SJSA1 (cell line): ENCODE measurements at places on chromosomes 1 and 21.

DNA sequence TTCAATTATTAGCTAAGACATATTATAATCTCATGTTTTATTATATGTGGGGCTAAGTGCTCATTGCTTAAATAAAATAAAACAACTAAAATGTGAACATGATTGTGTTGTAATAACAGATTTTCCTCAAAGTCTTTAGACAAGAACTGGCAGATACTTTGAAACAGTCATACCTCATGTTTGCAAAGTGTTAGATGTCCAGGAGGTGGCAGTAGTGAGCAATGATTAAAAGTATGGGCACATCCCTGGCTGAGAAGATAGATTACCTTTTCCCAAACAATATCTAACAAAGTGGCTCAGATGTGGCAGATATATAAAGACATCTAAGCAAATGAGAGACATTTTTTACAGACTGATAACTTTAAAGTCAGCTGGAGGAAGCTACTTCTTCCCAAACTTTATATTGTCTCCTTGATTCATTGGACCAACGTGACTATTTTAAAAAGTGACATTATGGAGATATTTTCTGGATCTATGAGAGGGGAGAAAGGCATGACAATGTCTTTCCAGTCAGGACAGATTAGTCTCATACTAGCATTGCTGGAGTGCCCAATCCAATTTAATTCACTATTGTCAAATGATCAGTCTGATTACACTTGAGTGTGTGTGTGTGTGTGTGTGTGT lies 269.8 kb downstream of the S1PR1 start:
- peak; percentile 11 for DNase-seq

- DNase-seq, result no peak
These were observed 133.0 kb downstream of the ETS2 start for GRCh38 chr21:38938769-38939168.

- DNase-seq, result peak; percentile 62
These were observed 43.1 kb downstream of the ATP2B4 start for GRCh38 chr1:203669739-203670138.

DNA sequence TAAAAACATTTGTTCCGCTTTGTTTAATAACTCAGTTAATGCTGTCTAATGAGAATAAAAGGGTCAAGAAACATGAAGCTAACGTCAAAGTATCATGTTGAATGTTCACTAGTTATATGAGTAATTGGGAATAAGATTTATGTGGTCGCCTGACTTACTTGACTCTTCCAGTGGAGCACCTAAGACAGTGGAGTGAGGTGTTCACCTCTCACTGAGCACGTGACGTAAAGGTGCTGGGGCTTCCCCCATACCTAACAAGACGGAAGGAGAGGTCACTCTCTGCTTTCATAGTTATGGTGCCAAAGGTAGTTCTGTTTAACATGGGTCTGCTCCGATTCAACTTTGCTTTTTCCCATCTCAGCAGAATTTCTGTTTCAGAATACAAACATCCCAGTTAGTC lies 686 bp downstream of the KMO start:
- no peak for DNase-seq

DNA sequence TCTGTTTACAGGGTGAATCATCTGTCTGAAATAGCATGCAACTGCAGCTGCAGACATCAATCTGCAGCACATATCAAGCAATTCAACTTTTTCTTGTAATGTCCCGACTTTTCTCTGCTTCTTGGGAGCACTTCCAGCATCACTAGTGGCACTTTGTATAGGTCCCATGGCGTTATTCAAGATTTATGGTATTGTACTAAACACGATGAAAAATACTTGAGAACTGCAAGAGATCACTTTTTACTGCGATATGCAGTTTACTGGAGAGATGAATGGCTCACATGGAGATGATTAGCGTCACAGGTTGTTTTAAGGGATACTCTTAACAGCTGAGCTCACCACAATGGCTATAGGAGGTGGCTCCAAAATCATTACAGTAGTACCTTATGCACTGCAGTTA lies 7.2 kb upstream of the SCMH1 start:
- DNase-seq, result no peak

DNA sequence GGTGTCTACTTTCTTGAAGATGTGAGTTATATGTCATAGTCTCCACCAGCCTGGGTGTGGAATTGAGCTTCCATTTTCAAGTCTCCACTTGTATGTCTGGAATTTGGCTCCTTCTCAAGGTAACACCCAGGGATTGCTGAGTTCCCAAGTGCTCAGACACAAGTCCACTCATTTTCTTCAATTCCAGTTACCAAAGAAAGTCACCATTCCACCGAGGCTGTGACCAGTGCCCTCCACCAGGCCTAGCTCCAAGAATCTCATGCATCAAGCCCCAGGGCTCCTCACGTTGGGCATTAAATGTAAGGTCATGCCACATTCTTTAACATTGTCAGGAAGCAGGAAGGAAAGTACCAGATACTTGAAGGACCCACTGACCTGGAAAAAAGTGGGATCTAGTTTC lies 2.4 kb upstream of the RAB4A start:
- no peak for DNase-seq

DNA sequence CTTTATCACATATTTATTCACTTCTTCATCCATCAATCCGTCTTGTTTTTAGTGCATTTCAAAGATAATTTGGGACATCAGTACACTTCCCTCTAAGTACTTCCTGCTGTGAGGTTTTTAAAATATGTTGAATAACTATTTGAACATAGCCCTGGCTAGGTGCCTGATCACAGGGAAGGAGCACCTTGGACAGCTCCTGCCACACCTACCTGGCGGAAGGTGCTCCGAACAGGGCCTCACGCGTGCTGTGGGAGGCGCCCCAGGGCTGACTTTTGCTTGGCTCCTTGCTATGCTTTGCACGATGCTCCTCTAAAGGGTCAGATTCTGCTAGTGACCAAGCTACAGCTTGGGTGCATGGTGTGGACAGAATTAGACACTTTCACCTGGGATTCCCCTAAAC lies 4.9 kb upstream of the ATXN7L2 start:
- DNase-seq, result no peak

GRCh38 chr21:45505416-45506021 lies 36.7 kb downstream of the SLC19A1 start:
- no peak for DNase-seq

- DNase-seq, result no peak
These were observed 9.1 kb upstream of the AADACL4 start for GRCh38 chr1:12634696-12635202.

DNA sequence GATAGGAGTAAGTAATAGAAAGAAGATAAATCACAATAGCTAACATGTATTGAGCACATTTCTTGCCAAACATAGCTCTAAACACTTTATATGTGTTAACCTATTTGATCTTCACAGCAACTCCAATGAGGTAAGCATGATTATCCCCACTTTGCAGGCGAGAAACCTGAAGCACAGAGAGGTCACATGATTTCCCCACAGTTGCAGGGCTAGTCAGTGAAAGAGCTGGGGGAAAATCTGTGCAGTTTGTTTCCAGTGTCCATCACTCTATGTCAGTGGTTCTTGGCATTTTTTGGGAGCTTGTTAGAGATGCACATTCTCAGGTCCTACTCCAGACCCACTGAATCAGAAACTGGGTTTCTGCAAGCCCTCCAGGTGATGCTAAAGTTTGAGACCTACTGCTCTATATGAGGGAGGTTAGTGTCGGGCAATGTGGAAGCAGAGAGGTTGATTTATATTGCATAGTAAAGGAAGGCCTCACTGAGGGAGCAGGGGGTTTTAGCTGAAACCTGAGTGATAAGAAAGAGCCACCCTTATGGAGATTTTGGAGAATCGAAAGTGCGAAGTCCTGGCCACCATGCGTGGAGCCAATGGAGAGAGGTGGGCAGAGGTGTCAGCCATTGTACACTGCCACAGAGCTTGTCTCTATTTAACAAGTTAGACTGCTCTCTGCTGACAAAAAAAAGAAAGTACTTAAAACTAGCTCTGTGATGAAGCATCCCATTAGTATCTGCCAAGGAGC lies 20.9 kb downstream of the MCOLN3 start:
- DNase-seq, result no peak

GRCh38 chr21:36207577-36208320 lies 51.1 kb downstream of the DOP1B start:
- DNase-seq, result no peak

DNA sequence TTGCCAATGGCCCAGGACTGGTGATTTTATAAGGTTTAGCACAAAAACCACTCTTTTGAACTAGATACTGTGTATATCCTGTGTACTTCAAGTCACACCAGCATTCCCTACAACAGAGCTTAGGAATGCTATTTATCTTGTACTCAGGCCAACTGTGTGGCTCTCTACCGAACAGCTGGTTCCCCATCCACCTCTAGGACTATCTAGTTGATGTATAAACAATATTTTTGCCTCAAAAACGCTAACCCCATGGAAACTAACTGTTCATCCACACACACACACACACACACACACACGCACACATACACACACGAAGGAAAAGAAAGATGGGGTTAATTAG lies 28.7 kb upstream of the SLC45A3 start:
- DNase-seq, result no peak

DNA sequence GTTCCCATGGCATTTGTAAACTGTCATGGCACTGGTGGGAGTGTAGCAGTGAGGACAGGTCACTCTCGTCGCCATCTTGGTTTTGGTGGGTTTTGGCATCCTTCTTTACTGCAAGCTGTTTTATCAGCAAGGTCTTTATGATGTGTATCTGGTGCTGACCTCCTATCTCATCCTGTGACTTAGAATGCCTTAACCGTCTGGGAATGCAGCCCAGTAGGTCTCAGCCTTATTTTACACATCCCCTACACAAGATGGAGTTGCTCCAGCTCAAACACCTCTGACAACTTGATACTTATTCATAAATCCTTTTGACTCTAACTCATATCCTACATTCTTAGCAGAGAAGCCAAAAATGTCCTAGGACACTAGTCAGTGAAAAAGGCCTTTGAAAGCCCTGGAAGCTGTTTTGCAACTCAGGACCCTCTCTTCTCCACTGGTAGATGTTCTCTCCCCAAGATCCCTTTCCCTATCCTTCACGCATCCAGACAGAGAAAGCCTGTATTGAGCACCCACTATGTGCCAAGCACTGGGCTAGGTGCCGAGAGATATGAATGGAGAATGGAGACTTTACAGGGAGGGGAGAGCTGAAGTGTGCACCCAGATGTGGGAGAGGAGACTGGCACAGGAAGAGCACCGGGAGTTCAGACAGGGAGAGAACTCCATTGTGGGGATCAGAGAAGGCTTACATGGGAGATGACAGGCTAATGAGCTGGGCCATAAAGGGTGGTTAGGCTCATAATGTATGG lies 6.7 kb upstream of the CSRP1 start:
- DNase-seq, result no peak

- no peak for DNase-seq
These were observed 4.1 kb downstream of the SCCPDH start for GRCh38 chr1:246728311-246728710.

DNA sequence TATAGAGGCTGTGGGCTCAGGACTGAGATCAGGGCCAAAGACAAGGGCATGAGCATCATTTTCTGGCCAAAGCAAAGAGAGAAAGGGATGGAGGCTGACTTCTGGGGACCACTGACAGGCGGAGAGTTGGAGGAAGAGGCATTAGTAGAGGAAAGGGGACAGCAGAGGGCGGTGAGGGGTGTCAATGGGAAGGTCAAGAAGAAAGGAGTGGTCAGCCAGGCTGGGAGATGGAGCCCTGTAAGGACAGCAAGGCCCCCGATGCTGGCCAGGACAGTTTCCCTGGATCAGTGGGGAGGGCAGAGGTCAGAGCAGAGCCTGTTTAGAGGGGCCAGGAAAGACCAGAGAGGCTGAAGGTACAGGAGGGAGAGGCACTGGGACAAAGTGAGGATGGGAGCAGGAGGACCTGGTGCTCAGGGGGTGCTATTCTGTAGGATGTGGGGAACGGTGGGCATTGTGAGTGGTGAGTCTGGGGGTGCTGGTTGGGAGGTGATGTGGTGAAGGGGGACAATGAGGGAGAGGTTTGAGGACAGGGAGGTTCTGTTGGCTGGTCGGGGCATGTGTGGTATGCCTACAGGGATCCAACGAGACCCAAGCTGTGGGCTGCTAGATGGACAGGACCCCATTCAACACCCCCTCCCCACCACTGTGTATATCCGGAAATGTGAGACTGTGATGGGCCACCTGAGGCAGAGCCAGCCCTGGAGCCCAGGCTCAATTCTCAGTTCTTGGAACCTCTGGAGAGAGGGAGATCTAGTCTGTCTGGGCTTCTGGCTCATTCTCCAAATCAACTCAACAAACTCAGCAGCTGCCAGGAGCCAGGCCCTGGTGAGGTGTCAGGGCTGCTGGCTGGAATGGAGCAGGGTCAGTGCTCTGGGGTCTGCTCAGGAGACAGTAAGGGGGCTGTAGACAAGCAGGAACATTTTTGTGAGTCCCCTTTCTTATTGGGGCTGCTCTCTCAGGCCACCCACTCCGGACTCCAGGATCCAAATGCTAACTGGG lies 1.4 kb upstream of the FAM151A start:
- DNase-seq, result no peak

DNA sequence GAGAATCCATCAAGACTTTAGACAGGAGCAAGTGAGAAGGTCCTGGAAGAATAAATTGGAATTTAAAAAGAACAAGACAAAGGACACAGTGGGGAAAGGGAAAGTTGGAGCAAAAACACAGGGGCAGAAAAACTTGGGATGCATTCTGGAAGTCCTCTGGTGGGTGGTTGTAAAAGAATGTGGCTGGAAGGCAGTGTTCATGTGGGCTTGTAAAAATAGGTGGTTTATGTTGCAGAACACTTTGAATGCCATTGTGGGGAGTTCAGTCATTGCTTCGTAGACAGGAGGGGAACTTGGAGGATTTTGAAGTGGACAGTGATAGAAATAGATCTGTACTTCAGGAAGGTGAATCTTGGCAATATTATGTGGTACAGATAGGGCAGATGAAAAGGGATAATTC lies 15.2 kb downstream of the KIF1B start:
- peak; percentile 37 for DNase-seq

- DNase-seq, result no peak
These were observed 8.1 kb upstream of the TACSTD2 start for GRCh38 chr1:58585166-58585565.

GRCh38 chr21:18759267-18759666 lies 355.7 kb upstream of the TMPRSS15 start:
- no peak for DNase-seq

GRCh38 chr1:179803104-179803503 lies 60.0 kb downstream of the FAM163A start:
- no peak for DNase-seq

DNA sequence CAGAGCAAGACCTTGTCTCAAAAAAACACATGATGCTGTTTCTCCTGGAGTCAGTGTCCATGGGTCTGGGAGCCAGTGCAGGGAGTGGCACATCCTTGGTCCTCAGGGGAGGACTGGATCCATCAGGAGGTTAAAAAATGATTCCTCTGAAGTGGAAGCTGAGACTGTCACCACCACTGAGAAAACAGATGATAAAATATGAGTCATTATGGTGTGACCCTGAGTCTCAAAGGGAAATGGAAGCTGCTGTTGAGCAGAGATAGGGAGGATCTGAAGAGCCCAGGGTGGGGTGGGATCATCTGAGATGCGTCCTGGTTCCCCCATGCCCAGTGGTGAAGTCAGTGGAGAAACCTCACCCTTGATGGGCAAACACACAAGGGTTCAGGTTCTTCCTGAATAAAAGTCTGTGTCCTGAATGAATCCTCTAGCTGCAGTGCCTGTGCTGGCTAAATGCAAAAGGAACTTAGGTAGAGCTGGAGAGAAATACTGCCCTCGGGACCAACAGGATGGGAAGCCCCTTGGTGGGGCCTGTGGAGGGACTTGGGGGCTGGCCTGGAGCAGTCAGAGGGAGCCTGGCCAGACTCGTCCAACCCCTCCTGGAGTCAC lies 61.6 kb upstream of the TENT5B start:
- DNase-seq, result no peak

- no peak for DNase-seq
These were observed at the start of the genes DCST1 and DCST2 for GRCh38 chr1:155033524-155033923. Gene DCST1 (plus strand): TSS chr1:155033824. CDS start chr1:155034037, 213 bp downstream. Gene DCST2 (minus strand): TSS chr1:155033781. CDS start chr1:155033701, 80 bp downstream.

GRCh38 chr1:116075990-116076389 lies 35.2 kb upstream of the MAB21L3 start:
- DNase-seq, result no peak

- no peak for DNase-seq
These were observed 2.5 kb upstream of the PKNOX1 start for GRCh38 chr21:42971897-42972275.
